Stimulated activated CD8-positive, alpha-beta memory T cell treated with anti-CD3 and anti-CD28 coated beads, Interleukin-12 subunit alpha, Interleukin-12 subunit beta, amount 100 ng/mL, for 1 hour (primary cell): ENCODE measurements at places on chromosomes 13 and 19.
A peak's percentile ranks its signal among the peaks of the same experiment; 100 is the strongest.

DNA sequence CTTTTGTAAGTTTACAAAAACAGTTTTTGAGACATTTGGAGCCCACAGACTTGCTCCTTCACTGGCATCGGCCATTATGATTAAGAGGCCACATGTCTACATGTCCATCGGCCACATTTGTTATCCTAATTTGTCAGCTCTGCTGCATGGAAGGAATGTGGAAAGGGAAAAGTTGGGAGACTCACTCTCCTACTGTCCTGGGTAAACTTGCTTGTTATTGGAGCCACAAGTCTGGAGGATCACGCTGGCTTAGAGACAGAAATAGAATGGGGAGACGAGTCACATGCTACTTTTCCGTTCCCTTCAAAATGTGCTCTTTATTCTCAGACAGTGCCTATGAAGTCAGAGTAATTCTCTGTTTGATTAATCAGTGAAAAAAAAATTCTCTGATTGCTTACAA, 741.2 kb upstream of the PCDH9 start:
- DNase-seq = no peak

- peak; percentile 91 for DNase-seq
Measured at GRCh38 chr19:3700242-3701032, at the start of gene PIP5K1C. PIP5K1C (minus strand) TSS chr19:3700468; CDS start chr19:3700390, 78 bp downstream.

DNA sequence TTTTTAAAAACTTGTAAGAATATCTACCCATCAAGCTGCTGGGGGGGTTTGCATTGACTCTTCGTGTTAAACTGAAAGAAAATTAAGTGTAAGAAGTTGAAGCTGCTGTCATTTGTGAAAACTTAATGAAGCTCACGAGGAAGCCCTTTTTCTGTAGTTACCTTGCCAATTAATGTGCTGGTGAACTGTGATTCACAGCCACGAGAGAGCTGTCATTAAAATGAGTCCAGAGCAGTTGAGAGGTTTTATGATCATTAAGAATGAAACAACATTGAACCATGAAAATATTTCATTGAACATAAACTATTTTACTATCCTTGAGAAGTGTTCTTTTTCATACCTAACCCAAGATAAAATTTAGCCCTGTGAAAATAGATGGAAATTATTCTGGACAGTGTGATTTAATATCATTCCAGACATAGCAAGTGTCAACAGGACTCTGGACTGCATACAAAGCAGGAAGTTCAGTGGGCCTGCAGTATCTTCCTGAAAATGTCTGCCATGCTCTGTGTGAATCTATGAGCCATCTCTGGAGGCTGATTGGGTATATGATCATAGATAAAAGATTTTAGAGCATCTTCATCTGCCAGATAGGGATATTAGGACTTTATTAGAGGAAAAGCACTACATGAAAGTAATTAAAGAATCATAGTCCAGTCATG, 53.8 kb downstream of the DPY19L3 start:
- DNase-seq = no peak

DNA sequence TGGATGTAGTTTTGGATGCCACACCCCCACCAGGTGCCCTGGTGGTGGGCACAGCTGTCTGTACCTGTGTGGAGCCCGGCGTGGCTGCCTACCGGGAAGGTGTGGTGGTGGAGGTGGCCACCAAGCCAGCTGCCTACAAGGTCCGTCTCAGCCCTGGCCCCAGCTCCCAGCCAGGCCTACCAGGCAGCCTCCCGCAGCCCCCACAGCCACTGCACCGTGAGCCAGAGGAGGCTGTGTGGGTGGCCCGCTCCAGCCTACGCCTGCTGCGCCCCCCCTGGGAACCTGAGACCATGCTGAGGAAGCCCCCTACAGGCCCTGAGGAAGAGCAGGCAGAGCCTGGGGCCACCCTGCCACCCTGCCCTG, 3.5 kb downstream of the CIC start:
- no peak for DNase-seq

DNA sequence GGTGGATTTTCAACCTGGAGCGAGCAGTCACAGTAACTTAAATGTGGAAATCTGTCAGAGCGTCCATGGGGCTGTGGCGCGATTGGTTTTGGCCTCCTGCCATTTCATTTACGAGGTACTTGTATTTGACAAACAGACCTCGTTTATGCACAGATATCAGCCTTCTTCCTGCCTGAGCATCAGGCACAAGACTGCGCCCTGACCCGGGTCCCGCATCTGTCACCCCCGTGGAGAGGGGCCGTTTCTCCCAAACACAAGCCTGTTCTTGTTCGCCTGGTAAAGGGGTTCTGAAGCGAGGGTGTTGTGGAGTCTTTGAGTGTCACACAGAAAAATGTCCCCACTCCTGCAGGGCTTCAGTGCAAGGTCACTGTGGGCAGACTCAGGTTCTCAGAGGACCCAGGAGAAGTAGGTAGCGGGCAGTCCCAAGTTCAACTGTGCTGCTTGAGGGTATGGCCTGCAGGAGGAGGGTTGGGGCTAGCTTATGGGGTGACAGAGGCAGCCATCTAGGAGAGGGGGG, 202.3 kb downstream of the URI1 start:
- DNase-seq = no peak

DNA sequence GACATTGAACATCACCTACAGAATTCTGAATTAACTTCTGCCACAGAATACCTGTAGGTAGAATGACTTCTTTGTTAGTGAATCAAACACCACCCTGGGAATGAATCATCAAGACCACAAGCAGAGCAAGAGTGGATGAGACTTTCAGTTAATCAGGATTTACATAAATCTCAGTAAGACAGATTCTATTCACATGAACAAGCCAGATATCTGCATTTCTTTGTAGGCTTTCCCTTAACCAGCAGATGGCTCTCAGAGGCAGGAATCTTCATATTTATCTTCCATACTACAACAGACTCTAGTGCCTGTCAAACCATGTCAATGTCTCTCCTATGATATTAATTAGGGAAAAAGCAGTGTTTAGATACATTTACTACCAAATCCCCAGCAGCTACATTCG, 412.1 kb downstream of the KLF12 start:
- DNase-seq = no peak

GRCh38 chr19:799076-799881, 2.0 kb downstream of the PTBP1 start:
- no peak for DNase-seq

DNA sequence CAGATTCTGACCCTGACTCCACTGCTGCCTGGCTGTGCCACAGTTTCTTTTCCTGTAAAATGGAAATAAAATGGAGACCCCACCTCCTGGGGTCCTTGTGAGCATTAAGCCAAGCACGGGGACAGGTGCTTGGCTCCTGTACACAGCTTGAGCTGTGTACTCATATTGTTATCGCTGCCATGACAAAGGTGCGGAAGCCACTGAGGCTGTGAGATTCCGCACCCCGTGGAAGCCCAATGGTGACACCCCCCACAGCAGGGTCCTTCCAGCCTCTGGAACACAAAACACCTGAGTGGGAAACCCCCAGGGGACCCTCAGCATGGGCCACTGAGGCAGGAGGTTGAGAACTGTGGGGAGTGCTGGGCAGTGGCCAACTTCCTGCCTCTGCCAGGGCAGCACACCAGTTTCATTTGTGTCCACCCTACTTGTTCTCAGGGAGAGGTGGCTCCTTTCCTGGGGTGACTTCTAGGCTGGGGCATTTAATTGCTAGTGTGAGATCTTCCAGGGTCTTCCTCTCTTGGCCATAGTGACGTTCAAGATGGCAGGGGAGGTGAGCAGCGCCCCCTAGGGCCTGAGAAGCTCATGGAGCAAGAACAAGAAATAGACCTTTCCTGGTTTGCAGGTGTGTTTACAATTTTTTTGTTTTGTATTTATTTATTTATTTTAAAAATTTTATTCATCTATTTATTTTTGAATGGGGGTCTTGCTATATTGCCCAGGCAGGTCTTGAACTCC, 5.4 kb upstream of the JSRP1 start:
- DNase-seq = peak; percentile 41
